GM23338 (cell line): ENCODE measurements at places on chromosomes 12 and 14.

GRCh38 chr12:41019461-41019860 is 168.7 kb upstream of the PDZRN4 start:
- no peak for DNase-seq

GRCh38 chr12:93109551-93110203 is 180.6 kb upstream of the EEA1 start:
- DNase-seq, result no peak

GRCh38 chr14:106211334-106211900 is 685.0 kb downstream of the TMEM121 start:
- no peak for DNase-seq

DNA sequence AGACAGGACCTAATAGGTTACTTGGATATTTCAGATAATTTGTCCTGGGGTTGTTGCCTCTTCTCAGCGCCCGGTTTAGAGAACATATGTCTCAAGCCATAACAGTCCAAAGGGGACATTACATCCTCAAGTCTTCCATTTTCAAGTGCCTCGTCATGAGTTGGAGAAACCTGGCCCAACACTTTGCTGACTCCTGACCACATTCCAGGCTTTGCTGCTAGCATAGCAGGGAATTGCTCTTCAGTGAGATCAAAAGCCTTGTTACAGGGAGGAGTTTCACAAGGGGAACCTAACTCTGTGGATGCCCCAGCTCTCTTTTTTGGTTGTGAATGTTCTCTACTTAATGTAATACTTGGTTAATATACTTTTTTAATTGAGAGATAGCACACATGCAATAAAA is 8.2 kb upstream of the MMP19 start:
- DNase-seq, result no peak

GRCh38 chr14:96176811-96177211 is 27.8 kb upstream of the BDKRB2 start:
- DNase-seq, result no peak

DNA sequence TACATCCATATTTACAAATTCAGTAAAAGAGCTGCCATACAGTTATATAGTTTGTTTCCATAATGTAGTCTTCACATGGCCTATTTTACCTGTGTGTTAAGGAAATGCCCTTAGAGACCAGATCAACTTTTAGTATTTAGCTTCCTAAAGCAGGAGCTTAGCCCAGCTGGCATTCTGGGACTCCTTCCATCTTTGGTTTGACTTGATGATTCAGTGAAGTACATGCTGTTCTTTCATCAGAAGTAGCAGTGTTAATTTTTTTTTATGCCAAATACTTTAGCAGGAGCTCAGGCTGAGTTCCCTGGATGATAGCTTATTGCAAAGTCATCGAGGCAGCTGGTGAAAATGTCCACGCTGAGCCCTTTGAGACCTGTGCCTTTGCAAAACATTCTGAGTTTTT is 101.0 kb downstream of the FOXG1 start:
- no peak for DNase-seq

GRCh38 chr12:108709697-108710096 is 21.6 kb downstream of the CORO1C start:
- DNase-seq, result no peak

- no peak for DNase-seq
Observed at GRCh38 chr12:72084880-72085279, 146.2 kb downstream of the TPH2 start.
